Nephron progenitor cell (in vitro differentiated cells): ENCODE measurements at places on chromosomes 5 and 9.
A peak's percentile ranks its signal among the peaks of the same experiment; 100 is the strongest.

GRCh38 chr5:125421006-125421405 is 674.6 kb upstream of the ZNF608 start:
- no peak for DNase-seq

- DNase-seq = no peak
Measured at GRCh38 chr5:140408750-140409241, 7.2 kb downstream of the ANKHD1 start.

DNA sequence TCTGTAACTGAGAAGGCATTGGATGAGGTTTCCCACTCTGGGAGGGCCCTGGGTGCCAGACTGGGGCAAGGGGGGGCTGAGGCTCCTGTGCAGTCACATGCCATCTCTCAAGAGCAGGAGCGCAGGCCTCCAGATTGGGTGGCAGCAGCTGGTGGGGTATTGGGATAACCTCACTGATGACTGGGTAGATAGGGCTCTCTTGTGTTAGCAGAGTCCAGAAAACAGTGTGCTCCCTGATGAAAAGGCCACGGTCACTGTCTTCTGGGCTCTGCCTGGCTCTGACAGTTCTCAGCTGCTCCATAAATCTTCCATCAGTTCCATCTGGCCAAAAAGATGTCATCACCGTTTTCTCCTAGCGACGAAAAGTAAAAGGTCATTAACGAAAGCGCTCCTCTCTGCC is 21.8 kb upstream of the NKX2-5 start:
- DNase-seq = no peak

- no peak for DNase-seq
Measured at GRCh38 chr5:175516933-175517823, 38.8 kb downstream of the SFXN1 start.

- peak; percentile 10 for DNase-seq
Measured at GRCh38 chr9:573691-574410, 267.6 kb upstream of the DMRT1 start.

GRCh38 chr5:180557217-180557809 is 34.0 kb downstream of the SCGB3A1 start:
- DNase-seq = no peak

DNA sequence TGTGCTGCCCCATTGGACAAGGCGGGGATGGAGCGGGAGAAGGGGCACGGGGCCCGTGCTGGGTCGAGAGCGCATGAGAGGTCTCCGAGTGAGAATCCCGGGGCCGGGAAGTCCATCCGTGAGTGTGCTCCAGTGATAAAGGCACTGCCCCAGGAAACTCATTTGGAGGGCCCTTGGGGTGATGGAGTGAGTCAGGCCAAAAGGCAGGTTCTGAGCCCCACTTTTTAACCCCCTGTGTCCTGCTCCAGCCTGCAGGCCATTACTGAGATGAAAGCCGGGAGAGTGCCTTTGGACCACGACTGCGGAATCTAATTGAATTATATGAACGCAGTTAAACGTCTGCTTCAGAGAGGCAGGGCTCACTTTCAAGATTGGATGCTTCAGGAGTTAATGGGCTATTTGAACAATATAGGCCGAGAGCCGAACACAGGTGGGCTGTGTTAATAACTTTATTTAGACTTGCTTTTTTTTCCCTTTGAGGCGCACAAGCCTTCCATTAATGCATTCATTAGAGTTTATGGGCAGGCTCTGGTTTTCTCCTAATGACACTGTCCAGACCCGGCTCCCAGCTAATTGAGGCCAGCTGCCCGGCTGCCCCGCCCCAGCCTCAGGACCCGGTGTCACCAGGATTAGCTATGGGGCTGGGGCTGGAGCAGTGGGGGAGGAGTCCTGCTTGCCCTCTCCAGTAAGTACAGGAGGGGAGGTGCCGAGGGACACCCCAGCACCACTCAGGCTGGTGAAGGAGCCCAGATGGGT is 79.1 kb upstream of the LMX1B start:
- no peak for DNase-seq

- DNase-seq = no peak
Measured at GRCh38 chr9:32906213-32906612, 95.2 kb downstream of the APTX start.

DNA sequence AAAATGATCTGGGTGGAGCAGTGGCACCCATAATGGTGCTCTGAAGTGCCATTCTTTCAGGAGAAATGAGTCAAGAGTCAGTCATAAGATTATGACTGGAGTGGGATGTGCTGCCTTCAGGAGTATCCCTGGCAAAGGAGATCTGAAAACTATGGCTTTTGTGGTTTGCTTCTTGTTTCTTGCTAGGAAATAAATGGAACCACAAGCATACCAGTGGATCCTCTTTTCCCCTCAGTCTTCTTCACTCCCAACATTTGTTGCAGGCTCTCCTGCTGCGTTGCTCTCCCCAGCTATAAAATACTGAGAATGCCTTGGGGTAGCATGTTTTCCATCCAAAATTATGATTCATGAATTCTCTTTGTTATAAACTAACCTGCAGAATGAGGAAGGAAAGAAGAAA is 199.1 kb downstream of the NNT start:
- no peak for DNase-seq

DNA sequence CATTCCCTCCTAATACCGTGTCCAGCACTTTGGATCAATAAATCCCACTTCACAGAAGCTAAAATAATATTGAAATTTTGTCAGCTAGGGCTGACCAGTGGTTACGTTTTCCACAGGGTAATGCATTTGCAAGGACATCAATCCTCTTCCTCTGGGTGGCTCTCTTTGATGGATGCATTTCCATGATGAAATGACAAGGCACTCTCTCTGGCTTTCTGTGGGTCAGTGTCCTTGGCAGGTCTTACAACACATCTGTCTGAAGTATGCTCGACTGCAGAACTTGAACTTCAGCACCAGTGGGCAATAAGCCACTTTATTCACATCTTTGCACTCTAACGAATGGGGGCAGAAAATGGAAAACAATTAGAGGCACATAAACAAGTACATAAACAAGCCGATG is 330.1 kb downstream of the ADAMTS6 start:
- no peak for DNase-seq

GRCh38 chr5:75265731-75266130 is 29.1 kb upstream of the ANKRD31 start:
- DNase-seq = no peak

- DNase-seq = no peak
Measured at GRCh38 chr9:120892748-120893610, 16.0 kb upstream of the PHF19 start.

- DNase-seq = no peak
Measured at GRCh38 chr5:44862808-44863207, 54.1 kb downstream of the MRPS30 start.

DNA sequence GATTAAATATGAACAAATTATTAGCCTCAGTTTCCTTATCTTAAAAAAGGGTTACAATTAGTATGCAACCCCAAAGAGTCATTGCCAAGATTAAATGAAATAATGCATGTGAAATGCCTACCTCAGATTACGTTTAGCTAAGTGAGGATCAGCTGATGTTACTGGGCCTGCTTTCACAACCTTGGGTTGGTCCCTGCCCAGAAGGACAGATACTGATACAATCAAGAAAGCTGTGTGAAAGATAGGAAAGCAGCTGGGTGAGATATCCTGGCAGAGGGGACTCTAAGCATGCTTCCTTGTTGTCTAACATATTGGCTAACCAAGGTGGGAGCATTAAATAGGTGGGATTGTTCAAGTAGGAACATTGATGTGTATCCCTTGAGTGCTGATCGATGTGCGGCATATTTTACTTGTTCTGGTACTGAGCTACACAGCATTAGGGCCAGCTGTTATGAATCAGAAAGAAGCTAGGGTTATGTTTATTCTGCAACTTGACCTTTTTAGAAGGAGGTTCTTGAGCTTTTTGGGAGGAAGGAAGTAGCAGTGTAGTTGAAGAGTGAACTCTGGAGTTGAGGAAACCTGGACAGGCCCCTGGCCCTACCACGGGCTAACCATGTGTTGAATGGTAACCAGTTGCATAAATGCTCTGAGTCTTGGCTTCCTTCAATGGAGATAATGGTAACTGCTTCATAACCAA is 28.9 kb downstream of the SNX24 start:
- no peak for DNase-seq

DNA sequence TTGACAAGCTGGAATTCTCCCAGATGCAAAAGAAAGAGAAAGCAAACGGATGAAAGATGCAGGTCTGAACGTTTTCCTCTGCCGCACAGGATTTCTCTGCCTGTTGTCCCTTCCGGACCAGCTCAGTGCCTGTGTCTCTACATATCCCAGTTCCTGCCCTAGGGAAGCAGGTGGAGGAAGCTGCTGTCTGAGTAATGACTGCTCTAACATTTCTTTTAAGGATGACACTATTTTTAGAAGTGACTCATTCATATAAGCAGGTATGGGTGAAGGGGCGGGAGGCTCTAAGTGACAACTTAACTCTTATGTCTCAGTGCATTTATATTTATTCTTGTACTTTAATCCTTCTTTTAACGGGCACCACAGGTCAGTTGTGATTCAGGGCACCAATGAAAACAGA is 128.8 kb downstream of the SLC24A2 start:
- DNase-seq = no peak

DNA sequence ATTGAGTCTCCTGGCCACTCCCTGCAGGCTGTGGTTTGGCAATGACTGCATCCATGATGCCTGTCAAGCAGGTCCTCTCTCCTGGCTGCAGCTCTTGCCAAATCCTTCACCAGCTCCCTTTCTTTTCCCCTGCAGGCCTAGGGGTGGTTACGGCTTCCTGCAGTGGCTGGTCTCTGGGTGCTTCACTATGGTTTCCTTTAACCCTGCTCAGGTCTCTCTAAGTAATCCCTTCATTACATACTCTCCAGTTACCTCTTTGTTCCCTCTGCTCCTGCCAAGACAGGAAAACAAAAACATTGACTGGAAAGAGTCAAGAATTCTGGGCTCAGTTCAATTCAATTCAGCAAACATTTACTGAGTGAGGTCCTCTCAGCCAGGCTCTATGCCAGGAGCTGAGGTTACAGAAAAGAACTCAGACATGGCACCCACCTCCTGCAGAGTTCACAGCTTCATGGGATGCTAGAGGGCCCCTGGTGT is 19.8 kb upstream of the PTPN3 start:
- no peak for DNase-seq

DNA sequence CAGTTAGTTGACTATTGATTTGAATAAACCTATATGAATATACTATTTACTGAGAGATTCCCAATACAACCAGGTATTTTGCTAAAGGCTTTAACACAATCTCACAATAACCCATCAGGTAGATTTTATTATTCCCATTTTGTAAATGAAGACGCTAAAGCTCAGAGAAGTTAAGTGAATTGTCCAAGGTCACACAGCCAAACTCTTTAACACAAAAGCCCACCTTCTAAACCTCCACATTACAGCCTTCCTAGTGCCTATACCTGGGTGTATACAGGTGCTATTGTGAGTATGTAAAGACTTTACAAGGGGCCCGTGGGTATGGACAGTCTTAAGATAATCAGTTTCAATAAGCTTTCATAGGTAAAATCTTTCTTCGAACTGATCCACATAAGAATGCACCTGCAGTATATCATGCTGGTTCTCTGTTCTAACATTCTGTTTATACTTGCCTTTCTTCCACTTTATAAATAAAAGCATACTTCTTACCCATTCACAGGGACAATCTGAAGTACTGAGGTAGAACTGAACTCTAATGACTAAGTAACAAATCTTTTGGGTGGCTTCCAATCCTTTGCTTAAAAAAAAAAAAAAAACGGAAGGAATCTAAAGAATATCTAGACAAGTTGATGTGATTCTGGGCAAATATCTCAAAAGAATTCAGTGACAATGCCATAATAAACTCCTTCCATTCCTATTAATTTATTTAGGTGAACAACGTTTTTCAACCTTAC is 59.1 kb downstream of the PJA2 start:
- DNase-seq = no peak

GRCh38 chr9:80143899-80144298 is 572.1 kb downstream of the TLE4 start:
- DNase-seq = no peak

DNA sequence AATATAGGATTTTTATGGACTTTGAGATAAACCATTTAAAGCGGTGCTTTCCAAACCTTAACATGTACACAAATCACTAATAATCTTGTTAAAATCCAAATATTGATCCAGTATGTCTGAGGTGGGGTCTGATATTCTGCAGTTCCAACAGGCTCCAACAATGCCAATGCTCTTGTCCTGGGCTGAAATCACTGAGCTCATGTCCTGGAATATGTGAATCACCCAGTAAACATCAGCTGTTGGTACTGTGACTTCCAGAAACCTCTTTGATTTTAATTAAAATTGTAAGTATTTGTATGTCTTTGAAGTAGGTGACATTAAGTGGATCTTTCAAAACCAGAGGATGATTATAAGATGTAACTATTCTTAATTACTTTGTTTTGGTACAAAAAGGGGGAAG is 52.8 kb upstream of the CAST start:
- no peak for DNase-seq

DNA sequence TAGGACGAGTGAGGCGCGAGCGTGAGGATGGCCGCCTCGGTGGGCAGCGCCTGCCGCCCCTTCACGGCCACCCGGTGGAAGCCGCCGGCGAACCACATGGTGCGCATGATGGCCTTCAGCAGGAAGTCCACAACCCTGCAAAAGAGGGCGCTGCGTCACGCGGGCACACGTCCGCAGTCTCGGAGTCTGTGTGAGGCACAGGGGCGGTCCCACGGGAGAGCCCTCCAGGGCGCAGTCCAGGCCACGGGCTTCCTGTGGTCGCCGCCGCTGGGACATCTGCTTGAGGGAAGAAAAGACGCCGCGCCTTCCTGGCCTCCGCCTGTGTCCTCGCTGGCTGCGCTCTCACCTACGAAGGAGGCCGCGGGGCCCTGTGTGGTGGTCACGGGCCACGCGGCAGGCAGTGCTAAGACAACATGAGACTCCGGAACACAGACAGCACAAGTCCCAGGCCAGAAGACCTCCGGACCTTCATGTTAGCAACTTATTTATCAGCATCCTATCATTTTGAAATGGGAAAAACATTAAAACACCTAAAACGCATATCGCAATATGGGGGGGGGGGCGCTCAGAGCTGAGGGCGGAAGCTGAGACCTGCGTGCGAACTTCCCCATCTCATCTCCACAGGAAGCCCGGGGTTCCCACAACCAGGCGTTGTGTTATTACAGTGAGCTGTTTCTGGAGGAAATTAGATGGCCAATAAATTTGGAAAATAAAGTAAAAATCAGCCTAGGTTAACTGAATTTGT is 28.8 kb downstream of the LPCAT1 start:
- no peak for DNase-seq

DNA sequence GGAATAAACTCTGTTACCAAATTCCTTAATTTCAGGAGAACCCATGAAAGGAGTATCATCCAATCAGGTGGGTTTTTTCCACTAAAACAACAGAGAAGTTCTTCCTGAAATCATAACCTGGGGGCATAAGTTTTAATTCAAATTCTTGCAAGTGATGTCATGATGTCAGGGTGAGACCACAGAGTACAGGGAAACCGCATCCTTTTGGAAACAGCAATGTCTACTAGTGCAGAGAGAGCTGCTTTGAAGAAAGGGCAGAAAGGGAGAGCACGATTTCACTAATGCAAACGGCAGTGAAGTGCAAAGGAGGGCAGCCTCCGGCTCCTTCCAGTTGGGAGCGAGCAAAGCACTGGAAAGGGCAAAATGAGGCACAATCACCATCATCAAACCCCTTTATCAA is 20.6 kb upstream of the CMBL start:
- no peak for DNase-seq

DNA sequence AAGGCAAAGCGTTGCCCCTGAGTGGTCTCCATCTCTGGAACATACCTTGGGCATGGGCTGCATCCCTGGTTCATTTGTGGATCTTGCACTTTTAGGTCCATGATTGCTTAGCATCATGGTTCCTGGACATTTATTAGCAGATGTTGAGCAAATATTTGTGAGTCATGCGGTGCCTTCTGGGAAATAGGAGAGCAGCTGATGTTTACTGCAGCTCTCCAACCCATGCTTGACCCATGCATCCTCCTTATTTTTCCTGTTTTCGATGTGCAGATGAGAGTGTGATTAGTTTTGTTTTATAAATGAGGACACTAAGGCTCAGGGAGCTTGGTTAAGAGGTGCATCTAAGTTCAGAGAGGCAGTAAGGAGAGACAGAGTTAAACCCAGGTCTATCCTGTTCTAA is 253.7 kb downstream of the ICE1 start:
- DNase-seq = no peak
